ENCODE measurements at places on chromosomes 5 and 9.

GRCh38 chr5:174729075-174729680, 4.8 kb downstream of the MSX2 start:
- no peak for ATAC-seq

DNA sequence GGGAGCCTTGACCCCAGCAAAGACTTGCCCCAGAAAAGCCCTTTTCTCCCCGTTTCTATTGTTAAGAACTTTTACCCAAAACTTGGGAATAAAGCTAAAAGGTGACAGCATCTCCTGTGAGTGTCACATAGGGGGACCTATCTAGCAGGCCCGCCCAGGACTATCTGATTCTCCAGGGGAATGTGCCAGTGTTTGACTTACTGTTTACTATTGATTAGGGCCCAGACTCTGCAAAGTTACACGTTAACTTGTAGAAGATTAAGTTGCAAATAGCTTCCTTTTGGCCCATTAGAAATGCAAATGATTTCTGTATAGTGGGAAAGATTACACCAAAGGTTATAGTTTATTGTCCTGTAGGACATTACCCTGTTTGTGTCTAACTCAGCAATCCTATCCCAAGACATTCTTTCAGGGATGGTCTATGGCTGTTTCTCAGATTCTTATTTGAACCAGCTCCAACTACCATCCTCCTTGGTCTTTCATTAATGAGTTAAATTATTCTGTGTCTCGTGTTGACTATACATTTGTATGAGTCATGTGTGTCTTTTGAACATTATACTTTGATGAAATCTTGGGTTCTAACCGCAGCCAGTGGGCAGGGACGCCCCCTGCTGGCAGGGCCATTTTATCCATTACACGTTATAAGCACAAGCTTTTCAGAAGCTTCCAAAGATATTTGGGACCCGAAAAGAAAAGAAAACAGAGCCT, 60.7 kb downstream of the HRH2 start:
- peak; percentile 90 for ATAC-seq

DNA sequence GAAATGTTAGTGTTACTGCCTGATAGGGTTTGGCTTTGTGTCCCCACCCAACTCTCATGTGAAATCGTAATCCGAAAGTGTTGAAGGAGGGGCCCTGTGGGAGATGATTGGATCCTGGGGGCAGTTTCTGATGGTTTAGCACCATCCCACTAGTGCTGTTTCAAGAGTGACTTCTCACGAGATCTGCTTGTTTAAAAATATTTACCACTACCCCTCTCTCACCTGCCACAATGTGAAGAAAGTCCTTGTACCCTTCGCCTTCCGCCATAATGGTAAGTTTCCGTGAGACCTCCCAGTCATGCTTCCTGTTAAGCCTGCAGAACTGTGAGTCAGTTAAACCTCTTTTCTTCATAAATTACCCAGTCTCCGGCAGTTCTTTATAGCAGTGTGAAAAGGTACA, 2.6 kb upstream of the RFX3 start:
- peak; percentile 8 for ATAC-seq

GRCh38 chr9:133320421-133320881, 15.5 kb downstream of the SURF6 start:
- ATAC-seq = no peak

GRCh38 chr5:170631466-170632195, 127.8 kb downstream of the KCNIP1 start:
- ATAC-seq = no peak

- ATAC-seq = peak; percentile 37
Observed at GRCh38 chr9:97695995-97696802, 941 bp downstream of the XPA start.

- no peak for ATAC-seq
Observed at GRCh38 chr5:172077664-172078425, 71.4 kb upstream of the FBXW11 start.

GRCh38 chr5:2451100-2451499, 300.4 kb downstream of the IRX2 start:
- ATAC-seq = no peak

DNA sequence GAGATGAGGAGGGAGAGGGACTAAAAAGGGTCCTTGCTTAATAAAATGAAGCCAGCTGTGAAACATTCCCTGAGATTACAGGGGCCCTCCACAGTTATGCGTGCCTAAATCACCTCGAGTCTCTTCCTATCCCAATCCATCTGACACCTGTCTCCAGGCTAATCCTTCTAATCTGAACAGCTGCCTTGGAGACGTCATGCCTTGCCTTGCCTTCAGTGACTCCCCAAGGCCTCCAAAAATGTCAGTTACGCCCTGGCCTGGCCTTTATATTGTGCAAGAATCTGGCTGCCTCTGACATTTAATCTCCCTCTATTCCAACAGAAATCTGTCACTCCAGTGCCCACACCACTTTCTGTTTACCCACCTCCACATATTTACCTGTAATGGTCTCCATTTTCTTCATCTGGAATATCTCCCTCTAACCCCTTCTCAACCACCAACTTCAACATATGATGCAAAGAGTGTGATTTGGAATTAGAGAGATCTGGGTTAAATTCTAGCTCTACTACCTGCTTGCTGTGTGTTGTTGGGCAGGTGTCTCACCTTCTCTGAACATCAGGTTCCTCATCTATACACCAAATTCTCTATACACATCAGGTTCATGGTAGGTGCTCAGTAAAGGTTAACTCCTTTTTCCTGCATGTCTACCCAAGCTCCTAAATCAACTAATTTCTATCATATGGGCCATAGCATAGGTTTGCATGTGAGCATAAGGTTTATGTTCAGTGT, 57.9 kb downstream of the PTCD2 start:
- ATAC-seq = no peak

DNA sequence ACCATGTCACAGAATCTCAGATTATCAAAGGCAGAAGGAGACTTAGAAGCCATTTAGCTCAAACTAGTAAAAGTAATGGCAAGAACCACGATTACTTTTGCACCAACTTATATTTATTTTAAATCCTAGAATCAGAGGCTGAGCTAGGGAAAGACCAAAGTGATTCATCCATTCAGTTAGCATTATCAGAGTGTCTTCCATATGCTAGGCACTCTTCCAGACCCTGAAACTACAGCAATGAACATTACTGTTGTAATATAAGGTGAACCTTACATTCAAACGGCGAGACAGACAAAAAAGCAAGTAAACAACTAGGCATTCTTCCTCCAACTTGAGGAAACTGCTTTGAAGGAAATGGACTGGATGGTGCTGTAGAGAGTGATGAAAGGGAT, 7.9 kb downstream of the PDE6A start:
- no peak for ATAC-seq

- no peak for ATAC-seq
Observed at GRCh38 chr9:124625087-124625486, 117.9 kb upstream of the NR5A1 start.

GRCh38 chr5:179834120-179834519, 13.4 kb downstream of the SQSTM1 start:
- no peak for ATAC-seq

GRCh38 chr5:82246960-82247574, 31.1 kb downstream of the RPS23 start:
- ATAC-seq = no peak

DNA sequence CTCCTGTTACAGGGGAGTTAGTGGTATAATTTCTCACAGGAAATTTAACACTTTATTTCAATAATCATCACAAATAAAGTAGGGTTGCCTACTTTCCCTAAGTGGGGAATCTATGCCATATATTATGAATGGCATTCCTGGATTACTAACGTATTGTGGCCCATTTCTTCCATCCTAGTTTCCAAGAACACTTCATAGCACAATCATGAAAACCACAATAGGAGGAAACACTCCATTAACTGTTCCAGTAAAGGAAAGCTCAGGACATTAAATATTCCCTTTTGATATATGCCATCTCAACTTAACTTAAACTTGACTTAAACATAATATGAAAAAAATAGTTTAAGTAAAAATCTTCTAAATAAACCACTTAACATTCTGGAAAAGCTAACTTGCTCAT, 2.1 kb downstream of the CPLANE1 start:
- ATAC-seq = no peak

DNA sequence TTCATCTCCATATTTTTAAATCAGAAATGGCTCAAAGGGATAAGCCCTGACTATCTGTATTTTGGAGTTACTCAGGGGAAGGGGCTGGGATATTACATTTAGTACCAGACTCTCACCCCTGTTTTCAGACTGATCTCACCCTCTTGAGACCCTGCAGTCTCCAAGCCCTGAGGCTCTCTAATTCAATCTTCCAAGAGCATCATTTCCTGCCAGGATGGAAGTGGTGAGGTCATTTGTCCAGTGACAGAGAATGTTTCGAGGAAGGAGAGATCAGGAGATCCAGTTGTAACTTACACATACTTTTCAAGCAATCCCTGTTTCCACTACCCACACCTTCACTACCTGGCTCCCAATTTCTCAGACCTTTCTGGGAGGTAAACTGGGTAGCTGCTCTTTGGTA, 295.5 kb upstream of the EFNA5 start:
- no peak for ATAC-seq

- ATAC-seq = no peak
Observed at GRCh38 chr9:110532908-110533665, 46.5 kb downstream of the SVEP1 start.

- ATAC-seq = peak; percentile 83
Observed at GRCh38 chr9:109463924-109464625, 34.0 kb downstream of the PTPN3 start.
